Epithelial cell of alveolus of lung (primary cell): ENCODE measurements at places on chromosomes 3 and 15. TPM values are rescaled to one million over a fixed set of nuclear protein-coding genes. Genes with fewer than 3 reads are reported as not detected.

The SNX22 gene
- 0.40 TPM in 1 of 2 replicates, not detected in the other for total RNA-seq

The GLDN gene
- 0.08 and 2.1 TPM in 2 replicates for total RNA-seq

The TRPM1 gene
- total RNA-seq, result not detected in 2 replicates

The ZKSCAN7 gene
- 5.0 and 7.1 TPM in 2 replicates for total RNA-seq

The KBTBD13 gene
- 0.13 TPM in 1 of 2 replicates, not detected in the other for total RNA-seq

The SLC27A2 gene
- total RNA-seq, result 0.13 and 0.24 TPM in 2 replicates

The SERPINI2 gene
- not detected in 2 replicates for total RNA-seq

The PFN2 gene
- 95.3 and 128 TPM in 2 replicates for total RNA-seq

The GOLGA6L10 gene
- 0.13 TPM in 1 of 2 replicates, not detected in the other for total RNA-seq

The AHSG gene
- not detected in 2 replicates for total RNA-seq

The ATG3 gene
- total RNA-seq, result 26.4 and 47.7 TPM in 2 replicates

The GUCA1C gene
- total RNA-seq, result not detected in 2 replicates

The RARB gene
- 20.8 and 30.8 TPM in 2 replicates for total RNA-seq

The EPHA3 gene
- 0.40 and 0.78 TPM in 2 replicates for total RNA-seq

The SYNM gene
- 0.65 and 1.6 TPM in 2 replicates for total RNA-seq

The CPB1 gene
- under 0.01 TPM in 1 of 2 replicates, not detected in the other for total RNA-seq

The ZBTB20 gene
- total RNA-seq, result 9.1 and 16.6 TPM in 2 replicates

The ANKRD34C gene
- not detected in 2 replicates for total RNA-seq

The MORC1 gene
- total RNA-seq, result not detected in 2 replicates

The DAZL gene
- total RNA-seq, result not detected in 2 replicates

The PLA2G4B gene
- total RNA-seq, result under 0.01 and 0.32 TPM in 2 replicates

The ABI3BP gene
- total RNA-seq, result 0.65 and 5.0 TPM in 2 replicates

The ERICH6 gene
- 0.48 TPM in 1 of 2 replicates, not detected in the other for total RNA-seq
